Activated CD8-positive, alpha-beta T cell treated with anti-CD3 and anti-CD28 coated beads for 36 hours (primary cell): ENCODE measurements at places on chromosomes 4 and X.

DNA sequence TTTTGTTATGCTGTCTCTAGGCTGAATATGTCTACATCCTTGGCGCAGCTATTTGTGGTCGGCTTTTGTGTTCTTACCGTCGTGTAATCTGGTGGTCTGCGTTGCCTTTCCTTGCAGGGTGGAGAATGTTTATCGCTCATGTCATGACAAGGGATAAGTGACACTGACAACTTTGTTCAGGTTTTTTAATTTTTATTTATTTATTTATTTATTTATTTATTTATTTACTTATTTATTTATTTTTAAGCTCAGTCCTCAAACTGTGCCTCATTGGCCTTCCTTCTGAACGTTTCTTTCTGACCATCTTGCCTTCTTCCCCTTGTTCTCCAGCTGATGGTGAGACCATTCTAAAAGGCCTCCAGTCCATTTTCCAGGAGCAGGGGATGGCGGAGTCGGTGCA is 26.4 kb downstream of the SMS start:
- no peak for DNase-seq

- no peak for DNase-seq
Observed at GRCh38 chr4:147981305-147981704, 249.4 kb downstream of the ARHGAP10 start.

DNA sequence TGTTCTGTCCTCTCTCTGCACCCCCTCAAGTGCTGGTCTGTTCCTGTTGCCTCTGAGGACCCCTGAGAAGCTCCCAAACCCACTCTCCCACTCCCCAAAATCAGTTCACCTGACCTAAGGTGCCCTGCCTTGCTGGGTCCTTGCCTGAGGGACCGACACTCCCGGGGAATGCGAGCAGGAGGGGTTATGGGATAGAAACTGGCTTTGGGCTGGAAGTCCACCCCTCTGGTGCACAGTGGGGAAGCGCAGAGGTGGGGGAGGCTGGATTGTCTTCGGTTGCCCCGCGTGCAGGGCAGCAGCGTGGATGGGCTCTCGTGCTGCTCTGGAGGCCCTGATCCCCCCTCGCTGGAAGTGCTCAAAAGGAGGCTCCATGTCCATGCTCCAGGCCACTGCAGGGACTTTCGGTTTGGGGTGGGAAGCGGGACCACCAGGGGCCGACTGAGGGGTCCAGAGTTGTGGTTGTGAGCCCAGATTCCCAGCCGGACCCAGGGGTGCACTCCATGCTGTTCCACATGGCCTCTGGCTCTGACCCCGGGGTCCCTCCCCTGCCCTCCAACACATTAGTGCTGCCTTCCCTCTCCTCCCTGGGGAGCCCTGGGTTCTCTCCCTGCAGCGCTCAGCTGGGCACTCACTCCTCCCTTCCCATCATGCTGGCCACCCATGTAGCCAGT is 7.6 kb downstream of the SORCS2 start:
- no peak for DNase-seq

DNA sequence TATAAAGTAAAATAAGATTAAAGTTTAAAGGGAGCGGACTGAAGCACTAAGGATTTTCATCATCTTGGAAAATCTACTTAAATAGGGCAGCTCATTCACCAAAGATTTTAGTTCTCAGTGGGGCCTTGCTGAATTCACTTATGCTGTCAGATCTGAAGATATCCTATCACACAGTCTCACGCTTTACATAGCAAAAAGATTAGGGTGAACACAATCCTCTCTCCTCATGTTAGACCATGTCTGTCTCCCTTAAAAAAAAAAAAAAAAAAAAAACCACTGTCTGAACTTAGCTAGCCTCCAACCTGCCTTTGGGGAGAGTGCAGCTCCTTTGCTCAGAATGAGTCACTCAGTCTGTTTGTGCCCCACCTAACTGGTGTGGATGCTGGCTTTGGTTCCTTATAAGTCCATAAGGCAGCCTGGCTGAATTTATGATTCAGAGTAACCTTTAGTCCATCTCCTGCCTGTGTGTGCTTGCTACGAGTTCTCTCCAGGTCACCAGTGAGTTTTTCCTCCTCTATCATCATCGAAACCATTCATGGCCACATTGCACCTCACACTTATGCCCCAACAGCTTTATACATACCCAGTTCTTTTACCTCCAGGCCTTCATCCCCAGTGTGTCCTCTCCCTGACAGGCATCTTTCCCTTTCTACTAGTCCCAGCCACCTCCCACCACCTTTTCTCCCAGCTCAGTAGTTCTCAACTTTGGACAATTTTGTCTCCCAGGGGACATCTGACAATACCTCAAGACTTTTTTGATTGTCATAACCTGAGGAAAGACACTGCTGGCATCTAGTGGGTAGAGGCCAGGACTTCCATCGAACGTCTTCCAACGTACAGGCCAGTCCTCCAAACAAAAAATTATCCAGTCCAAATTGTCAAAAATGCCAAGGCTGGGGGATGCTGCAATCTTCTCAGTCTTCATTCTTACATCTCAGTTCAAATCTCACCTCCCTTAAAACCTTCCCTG is 220.7 kb upstream of the EMCN start:
- DNase-seq: no peak

DNA sequence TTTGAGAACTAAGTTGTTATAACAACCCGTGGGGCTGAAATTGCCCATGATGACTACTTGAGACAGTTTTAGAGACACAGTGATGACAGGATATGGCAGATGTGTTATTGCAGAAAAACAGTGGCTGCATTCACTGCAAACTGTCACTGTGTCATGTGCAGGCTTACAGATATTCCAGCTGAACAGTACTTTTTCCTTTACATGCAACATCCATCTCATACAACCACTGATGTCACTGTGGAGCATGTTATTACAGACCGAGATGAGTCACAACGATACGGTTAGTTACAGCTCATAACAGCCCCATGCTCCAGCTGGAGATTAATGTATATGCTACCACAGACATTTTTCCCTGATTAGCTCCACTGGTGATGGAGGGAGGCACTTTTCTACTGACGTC is 207.4 kb downstream of the TMA16 start:
- no peak for DNase-seq

- DNase-seq: no peak
Observed at GRCh38 chr4:80614319-80614718, 278.8 kb downstream of the CFAP299 start.

- no peak for DNase-seq
Observed at GRCh38 chr4:123659730-123660129, 263.1 kb downstream of the SPRY1 start.
